ENCODE measurements at places on chromosomes 4 and X. TPM values are rescaled to one million over a fixed set of nuclear protein-coding genes. Genes with fewer than 3 reads are reported as not detected.

GRCh38 chr4:142262956-142263355 is 583.1 kb downstream of the INPP4B start:
- no peaks in the 10 kb centered on the region for H3K27me3 ChIP-seq
- no peaks in the 10 kb centered on the region for H3K4me1 ChIP-seq
- no peak for DNase-seq
- no peak overlapping the region for H3K27ac ChIP-seq
- no peak overlapping the region for H3K4me3 ChIP-seq

DNA sequence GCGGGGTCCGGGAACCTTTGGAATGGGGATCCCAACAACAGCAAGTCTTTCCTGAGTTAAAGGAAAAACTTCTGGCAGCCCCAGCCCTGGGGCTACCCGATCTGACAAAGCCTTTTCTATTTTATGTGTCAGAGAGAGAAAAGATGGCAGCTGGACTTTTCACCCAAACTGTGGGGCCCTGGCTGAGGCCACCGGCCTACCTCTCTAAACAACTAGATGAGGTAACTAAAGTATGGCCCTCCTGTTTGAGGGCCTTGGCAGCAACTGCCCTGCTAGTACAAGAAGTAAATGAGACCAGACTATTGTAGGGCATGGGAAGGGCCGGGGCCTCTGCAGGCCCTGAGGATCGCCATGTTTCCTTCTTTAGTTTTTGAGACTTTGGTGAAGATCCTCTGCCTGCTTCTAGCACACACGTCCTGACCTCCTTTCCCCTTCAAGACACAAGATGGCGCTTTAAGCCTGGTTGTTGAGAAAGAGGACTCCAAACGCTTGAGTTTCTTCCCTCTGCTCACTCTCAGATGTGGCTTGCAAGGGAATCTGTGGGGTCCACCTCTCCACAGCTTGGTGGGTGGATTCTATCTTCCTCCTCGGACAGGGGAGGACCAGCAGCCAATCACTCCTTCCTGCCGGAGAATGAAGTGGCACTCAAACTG is 18.5 kb upstream of the DRD5 start:
- no peaks in the 10 kb centered on the region for H3K27me3 ChIP-seq
- H3K4me3 ChIP-seq: no peak overlapping the region
- no peak overlapping the region for H3K27ac ChIP-seq
- peak; percentile 42 for DNase-seq
- H3K36me3 ChIP-seq: no peaks in the 10 kb centered on the region
- peaks cover 3% of the 10 kb centered on the region for H3K4me1 ChIP-seq

- H3K27me3 ChIP-seq: no peaks in the 10 kb centered on the region
- peaks cover 18% of the 10 kb centered on the region for H3K4me1 ChIP-seq
- DNase-seq: no peak
- H3K36me3 ChIP-seq: peaks cover 57% of the 10 kb centered on the region
- no peak overlapping the region for H3K27ac ChIP-seq
- no peak overlapping the region for H3K4me3 ChIP-seq
Measured at GRCh38 chr4:37830640-37831039, 4.2 kb downstream of the PGM2 start.

- peak; percentile 66 for DNase-seq
- no peak overlapping the region for H3K4me3 ChIP-seq
- peaks cover 6% of the 10 kb centered on the region for H3K36me3 ChIP-seq
- no peak overlapping the region for H3K27ac ChIP-seq
- H3K27me3 ChIP-seq: no peaks in the 10 kb centered on the region
Measured at GRCh38 chr4:113468165-113469022, 293.1 kb downstream of the CAMK2D start.

- DNase-seq: peak; percentile 93
- H3K4me1 ChIP-seq: peaks cover 92% of the 10 kb centered on the region
- H3K36me3 ChIP-seq: peaks cover 22% of the 10 kb centered on the region
- peak overlapping the region; percentile 99 for H3K27ac ChIP-seq
Measured at GRCh38 chr4:2794486-2795299, 1.8 kb downstream of the SH3BP2 start.

GRCh38 chrX:151287954-151288353 is 109.1 kb upstream of the VMA21 start:
- no peaks in the 10 kb centered on the region for H3K36me3 ChIP-seq
- no peak for DNase-seq
- no peak overlapping the region for H3K4me3 ChIP-seq

MAEA gene
- polyA plus RNA-seq: 83.5 TPM

CPZ gene
- polyA plus RNA-seq: not detected

ABCE1 gene
- polyA plus RNA-seq: 23.7 TPM

Data from CD14-positive monocyte (primary cell).